Stimulated activated CD4-positive, alpha-beta T cell treated with anti-CD3 and anti-CD28 coated beads, Interleukin-15, amount 100 ng/mL, for 24 hours (primary cell): ENCODE measurements at places on chromosomes 12 and 14.

DNA sequence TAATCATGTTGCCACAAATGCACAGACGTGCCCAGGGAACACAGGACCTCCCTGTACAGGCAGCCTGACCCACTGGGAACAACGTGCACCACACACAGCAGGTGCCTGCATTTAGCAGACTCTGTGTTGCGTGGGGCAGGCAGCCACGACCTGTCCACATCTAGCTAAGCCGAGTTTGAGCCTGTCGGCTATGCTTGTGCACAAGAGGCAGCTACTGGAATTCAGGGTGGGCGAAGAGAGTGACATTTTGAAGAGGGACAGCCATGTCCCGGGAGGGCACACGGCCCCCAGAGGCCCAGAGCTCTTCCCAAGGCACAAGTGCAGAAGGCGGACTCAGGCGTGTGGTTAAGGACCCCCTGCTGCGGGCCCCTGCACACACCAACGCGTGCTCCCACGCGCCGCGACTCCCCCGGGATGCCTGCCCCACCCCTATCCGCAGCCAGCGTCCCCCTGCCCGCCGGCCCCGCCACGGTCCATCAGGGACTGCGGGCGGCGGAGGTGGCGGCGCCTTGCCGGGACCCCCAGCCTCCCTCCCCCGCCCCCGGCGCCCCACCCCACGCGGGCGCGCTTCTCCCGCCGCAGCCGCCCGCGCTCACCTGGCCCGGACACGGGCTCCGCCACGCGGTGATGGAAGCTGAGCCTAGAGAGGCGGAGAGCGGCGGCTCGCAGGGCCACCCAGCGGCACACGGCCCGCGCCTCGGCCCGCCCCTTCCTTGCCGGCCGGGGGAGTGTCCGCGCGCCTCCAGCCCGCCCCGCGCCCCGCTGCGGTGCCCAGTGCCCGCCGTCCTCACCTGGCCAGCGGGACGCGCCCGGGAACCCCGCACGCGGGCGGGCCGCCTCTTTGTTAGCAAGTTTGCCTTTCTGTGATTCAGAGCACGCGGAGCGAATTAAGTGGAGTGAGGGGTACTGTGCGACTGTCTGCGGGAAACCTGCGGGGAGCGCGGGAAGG is 125.3 kb upstream of the PRMT8 start:
- DNase-seq = no peak

DNA sequence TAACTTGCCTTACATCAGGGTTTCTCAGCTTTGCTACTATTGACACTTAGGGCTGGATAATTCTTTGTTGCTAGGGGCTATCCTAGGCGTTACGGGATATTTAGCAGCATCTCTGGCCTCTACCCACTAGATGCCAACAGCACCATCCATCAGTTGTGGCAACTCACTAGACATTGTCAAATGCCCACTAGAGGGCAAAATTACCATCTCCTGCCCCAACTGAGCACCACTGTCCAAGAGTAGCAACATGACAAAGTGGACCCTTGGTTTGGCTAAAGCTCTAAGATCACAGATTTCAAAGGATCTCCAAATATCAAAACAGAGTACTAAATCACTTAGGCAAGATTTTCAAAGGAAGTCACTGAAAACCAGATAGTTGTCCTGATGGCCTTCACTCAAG is 251.7 kb upstream of the TBX3 start:
- no peak for DNase-seq

DNA sequence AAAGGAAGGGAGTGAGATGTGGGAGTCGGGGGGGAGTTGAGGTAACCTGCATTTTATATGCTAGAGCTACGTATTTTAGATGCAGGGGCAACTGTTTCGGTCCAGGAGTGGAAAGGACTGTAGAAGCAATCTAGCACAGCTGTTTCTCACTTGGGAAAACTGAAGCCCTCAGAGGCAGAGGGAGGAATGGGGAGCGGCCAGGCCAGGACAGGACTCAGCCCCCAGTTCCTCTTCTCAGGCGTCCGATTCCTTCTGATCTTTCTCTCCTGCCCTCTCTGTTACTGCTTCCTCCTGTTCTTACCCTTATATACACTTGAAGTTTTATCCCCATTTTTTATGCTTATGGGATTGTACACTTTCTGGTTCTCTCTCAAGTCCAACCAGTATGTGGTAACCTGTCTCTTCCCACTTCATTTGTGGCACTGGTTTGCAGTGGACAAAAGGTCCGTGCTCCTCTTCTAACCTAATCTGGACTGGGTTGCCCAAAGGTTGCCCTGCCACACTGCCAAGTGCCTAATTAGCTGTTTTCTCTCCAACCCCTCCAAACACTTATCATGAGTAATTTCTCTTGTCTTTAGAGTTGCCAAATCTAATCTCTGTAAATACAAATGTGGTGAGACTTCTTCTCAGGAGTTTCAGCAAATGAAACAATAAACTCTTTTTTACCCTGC is 16.2 kb downstream of the LPCAT3 start:
- no peak for DNase-seq

DNA sequence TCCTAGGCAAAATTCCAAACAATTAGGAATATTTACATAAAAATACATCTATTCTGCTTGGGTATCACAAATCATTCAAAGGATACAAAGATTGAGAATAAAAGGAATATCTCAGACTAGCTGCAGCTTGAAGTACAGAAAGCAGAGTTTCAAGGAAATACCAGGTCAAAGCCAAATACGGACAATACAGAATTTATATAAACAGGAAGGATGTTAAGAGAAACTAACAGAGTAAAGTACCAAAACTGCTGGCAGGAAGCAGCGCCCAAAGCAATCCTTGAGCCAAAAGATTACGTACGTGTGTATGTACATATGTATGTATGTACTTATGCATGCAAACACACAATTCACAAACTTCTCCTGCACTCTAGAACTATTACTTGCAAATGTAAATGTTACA is 86.6 kb downstream of the PPP1R12A start:
- DNase-seq = no peak

GRCh38 chr12:115609347-115609746 is 668.1 kb downstream of the MED13L start:
- DNase-seq = no peak

GRCh38 chr12:124774054-124774461 is 89.6 kb downstream of the SCARB1 start:
- DNase-seq = peak; percentile 43

DNA sequence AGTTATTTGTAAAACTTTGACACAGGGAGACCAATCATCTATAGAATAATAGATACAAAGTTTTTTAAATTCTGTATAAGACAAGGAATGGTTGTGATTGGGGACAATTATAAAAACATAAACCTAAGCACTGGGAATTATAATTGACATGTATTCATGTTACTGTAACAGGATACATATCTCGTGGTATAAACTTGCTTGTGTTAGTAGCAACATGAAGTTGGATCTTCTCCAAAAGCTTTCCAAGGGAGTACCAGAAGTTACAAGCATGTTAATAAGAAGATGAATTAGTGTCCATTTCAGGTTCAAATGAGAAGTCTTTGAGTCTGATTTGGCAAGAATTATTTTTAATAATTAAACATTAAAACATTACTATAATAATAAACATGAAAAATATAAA is 42.2 kb downstream of the CDKL1 start:
- no peak for DNase-seq

- DNase-seq = no peak
These were observed 96.3 kb downstream of the TMTC3 start for GRCh38 chr12:88238406-88238805.

DNA sequence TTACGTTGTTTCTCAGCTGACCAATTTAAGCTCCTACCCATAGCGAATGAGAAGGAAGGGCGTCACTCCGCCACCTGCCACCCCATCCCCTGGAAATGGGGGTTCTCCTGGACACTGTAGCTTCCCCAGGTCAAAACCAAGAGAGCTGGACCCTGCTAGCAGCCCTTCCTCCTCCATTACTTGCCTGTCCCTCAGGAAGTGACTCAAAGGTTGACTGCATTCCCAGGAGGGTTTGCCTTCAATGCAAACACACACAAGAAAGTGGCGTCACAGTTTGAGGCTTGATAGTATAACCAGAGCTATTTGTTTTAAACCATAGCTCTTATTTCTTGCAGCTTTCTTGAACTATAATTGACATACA is 79.1 kb downstream of the KCNK13 start:
- DNase-seq = no peak

DNA sequence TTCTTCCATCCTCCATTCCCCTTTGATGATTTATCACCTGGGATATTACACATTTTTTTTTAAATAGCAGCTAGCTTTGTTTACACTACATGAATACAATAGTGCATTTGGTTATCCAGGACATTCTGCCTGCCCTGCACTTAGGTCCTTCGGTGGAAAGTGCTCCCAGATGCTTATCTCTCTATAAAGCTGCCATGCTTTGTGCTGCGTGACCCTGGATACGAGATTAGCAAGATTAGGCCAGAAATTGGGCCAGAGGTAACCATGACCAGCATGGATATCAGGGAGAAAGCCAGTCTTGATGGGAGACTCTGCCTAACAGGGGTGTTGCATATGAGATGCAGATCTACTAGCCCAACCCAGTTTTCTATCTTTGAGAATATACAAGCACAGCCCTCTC is 12.1 kb upstream of the KRT83 start:
- DNase-seq = no peak

DNA sequence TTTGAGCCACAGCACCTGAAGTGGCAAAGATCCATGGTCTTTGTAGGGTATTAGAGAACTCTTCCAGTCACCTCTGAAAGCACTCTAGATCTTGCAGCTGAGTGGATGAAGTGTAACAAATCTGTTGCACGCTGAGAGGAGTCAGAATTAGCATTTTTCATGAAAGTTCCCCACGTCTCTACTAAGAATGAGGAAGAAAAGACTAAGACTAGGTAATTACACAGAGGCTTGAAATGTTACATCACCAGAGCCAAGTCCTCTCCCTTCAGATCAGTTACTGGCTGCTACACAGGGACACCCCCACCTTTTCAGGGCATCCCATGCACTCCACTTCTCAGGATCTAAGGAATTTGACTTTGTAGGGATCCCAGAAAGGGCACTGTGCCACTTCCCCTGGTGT is 98.6 kb upstream of the FKBP4 start:
- DNase-seq = no peak

DNA sequence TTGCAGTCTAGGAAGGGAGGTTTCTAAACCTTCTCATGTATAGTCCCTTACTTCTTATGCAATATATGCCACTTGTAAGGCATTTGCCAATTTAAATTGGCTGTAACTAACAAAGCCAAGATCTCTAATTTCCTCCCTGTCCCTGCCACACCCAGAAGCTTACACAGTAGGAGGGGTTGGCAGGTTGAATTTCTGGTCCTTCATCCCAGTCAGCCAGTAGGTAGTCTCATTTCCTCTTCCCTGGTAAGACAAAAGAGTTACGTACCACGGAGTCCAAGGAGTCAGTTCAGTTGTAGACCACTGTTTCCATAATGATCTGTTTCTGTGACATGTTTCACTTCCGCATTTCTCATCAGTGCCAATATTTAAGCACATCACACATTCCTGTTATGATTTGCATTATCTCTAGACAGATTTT is 47.0 kb upstream of the PLBD1 start:
- no peak for DNase-seq

GRCh38 chr12:111636209-111636945 is 37.3 kb upstream of the ATXN2 start:
- DNase-seq = no peak

GRCh38 chr14:20935303-20935984 is 19.8 kb upstream of the RNASE2 start:
- no peak for DNase-seq

- DNase-seq = peak; percentile 86
These were observed at the start of gene FAM234B for GRCh38 chr12:13044002-13044905. FAM234B (plus strand) TSS chr12:13044381; CDS start chr12:13044404, 23 bp downstream.

GRCh38 chr14:69237584-69237983 is 22.4 kb upstream of the GALNT16 start:
- no peak for DNase-seq

DNA sequence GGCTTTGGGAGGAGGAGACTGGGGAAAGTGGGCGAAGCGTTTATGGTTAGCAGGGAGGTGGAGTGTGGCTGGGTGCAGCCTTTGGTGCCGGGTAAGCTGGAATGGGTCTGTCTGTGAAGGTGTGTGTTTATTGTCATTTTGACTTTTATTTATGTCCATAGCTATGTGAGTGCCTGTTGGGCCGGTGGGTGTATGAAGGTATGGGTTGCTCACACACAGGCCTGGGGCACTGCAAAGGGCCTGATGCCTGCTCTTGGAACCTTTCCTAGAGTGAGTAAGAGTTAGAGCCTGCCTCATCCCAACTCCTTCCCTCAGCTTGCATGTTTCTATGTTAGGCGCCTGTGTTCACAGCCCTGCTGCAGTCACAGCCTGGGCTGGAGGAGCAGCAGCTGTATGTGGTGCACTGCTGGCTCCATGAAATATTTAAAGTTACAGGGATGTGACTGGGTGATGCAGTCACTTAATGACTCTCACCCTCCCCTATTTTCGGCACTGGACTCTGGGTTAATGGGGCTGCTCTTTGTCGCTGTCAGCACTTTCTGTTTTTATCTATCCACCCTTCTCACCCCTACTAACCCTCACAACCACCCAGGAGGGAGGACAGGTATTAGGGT is 2.6 kb upstream of the PPP1R1A start:
- no peak for DNase-seq

GRCh38 chr14:91140672-91141071 is 26.8 kb downstream of the DGLUCY start:
- DNase-seq = no peak

DNA sequence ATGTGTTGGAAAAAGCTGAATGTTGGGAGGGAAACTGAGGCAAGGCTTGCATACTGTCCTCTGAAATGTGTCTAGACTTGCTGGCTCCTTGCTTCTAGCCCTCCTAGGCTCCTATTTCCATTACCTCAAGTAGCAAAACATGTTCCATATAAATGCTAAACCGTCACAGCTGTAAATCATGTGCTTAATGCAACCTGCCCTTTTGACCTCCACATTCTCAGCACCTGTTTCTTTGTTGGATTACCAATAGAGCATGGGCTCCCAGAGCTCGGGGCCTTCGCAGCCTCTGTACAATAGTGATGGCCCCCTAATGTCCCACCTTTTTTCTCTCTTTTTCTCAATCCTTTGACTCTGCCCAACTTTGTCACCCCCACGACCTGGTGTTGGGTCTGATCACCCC is 23.3 kb downstream of the RERGL start:
- DNase-seq = no peak

- no peak for DNase-seq
These were observed 306.9 kb downstream of the BCL11B start for GRCh38 chr14:98965076-98965475.

GRCh38 chr12:12275874-12276273 is 9.0 kb upstream of the LRP6 start:
- no peak for DNase-seq

- DNase-seq = no peak
These were observed 70.5 kb downstream of the GPR65 start for GRCh38 chr14:88075269-88075981.

GRCh38 chr14:99598774-99599173 is 5.2 kb downstream of the CCDC85C start:
- no peak for DNase-seq

GRCh38 chr14:81927070-81927469 is 393.4 kb upstream of the SEL1L start:
- DNase-seq = no peak

DNA sequence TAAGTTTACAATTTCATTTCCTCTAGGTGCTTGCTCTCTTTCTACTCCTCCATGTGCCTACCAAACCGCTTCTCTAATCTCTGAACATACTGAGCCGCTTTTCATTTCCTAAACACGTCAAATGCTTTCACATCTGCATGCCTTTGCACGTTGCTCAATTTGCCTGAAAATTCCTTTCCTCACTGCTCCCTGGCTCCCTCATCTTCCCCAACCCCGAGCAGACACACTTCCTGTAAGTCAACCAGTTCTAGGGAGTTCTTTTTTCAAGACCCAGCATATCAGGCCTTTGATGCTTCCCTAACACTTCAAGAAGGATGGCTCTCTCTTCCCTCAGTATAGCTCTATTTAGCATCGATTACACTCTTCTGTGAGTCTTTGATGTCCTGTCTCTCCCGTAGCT is 50.3 kb downstream of the LMO3 start:
- DNase-seq = no peak

GRCh38 chr14:76760331-76761135 is 735 bp upstream of the VASH1 start:
- no peak for DNase-seq
